ENCODE measurements at places on chromosomes 5 and 9.

- ATAC-seq, result no peak
These were observed 163.6 kb upstream of the SEMA6A start for GRCh38 chr5:116738239-116738614.

DNA sequence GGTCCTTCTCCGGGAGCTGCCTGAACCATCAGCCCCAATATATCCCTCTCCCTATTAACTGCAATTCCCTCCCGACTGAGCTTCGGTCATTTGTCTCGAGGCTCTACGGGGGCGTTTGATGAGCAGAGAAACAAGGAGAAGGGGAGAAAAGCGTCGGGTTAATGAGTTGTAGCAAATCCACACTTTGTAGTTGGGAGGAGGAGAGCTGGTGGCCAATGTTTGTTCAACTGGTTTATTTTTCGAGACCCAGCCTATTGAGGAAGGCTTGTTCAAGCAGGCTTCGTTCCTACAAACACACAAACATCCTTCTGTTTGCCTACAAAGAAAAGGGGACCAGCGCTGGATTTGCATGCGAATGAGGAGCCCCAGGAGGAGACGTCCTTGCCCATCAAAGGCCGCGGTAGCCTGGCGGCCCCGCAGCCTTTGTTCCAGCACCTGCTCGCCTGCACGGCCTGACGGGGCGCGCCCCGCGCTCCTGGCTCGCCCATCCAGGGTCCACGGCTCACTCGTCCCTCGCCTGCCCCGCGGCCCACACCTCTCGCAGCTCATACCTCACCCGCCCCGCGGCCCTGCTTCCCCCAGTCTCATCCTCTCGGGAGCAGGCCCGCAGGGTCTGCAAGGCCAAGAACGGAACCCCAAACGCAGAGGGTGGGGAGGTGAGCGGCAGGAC is 4.6 kb downstream of the FOXD1 start:
- ATAC-seq, result no peak

DNA sequence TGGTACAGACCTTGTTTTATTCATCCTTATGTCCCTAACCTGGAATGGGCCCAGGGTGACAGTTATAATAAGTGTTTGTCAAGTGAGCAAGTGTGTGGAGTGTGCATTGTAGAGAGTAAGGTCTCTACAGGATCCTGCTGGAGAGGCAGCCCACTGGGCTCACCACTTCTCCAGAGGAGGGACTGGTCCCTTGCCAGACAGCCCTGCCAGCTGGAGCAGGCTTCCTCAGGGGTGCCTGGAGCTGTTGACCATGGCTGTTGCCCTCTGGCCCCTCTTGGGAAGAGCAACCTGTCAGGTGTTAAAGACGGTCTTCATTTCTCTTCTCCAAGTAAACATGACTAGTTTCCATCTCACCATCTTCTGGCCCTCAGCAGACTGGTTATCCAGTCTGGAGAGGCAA is 20.0 kb downstream of the IRF1 start:
- no peak for ATAC-seq

DNA sequence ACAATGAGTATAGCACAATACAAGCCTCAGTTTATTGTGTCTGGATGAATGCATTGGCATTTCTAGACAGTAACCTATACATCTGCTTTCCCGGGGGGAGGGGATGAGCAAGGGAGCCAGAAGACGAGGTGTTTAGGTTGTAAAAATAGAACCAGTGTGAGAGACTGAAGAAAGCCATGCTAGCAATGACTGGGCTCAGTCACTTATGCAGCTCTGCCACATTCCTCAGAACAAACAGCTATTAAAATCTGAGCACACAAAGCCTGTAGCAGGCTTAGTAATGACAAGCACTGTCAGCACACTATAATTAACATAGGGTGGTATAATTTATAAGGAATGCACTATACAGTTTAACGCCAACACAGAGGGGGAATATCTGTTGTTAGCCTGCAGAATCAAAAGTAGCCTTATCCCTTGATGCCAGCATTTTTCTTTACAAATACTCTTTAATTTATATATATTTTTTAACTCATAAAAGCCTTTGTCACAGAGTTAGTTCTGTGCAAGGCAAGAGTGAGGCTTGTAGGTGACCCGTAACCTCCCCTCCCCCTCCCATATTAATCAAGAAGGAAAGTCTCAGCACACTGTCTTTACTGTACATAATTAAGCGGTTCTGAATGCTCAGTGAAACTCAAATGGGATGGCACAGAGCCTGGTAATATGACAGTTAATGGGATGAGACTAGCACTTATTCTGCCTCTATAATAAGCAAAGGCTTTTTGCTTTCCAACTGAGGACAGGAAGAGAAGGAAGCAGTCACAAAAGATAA is 295.4 kb downstream of the CSNK1G3 start:
- ATAC-seq, result peak; percentile 68

DNA sequence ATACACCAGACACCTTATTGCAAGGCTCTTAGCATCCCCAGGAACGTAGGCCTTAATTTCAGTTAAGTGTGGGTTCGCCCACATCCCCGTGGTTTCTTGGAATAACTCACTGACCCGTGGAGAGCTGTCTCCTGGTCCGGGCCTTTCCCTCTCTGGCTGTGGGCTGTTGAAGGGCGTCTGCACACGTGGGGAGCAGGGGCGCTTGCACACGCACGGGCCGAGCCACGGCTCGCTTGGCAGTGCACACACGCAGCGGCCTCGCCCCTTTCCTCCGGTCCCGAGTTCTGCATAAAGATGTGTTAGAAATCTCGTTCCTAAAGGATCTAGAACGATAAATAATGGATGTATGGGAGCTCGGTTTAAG is 141.9 kb downstream of the PBX3 start:
- peak; percentile 50 for ATAC-seq

DNA sequence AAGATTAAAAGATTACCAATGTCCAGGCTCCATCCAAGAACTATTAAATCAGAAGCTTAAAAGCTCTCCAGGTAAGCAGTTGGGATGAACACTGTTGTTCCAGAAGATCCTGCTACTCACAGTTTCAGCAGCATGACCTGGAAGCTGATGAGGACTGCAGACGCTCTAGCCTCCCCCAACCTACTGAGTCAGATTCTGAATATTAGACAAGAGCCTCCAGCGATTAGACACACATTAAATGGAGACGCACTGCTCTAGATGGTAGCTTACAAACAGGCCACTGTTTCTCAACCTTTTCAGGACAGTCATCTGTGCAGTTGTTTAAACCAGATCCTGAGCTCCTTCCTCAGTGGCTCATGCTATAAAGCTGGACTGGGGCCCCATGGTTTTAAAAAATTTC is 54.3 kb downstream of the MTMR12 start:
- no peak for ATAC-seq

GRCh38 chr5:172868924-172869591 is 35.0 kb downstream of the ERGIC1 start:
- ATAC-seq, result peak; percentile 26

- no peak for ATAC-seq
These were observed 403.1 kb upstream of the WWC1 start for GRCh38 chr5:167888393-167888792.

DNA sequence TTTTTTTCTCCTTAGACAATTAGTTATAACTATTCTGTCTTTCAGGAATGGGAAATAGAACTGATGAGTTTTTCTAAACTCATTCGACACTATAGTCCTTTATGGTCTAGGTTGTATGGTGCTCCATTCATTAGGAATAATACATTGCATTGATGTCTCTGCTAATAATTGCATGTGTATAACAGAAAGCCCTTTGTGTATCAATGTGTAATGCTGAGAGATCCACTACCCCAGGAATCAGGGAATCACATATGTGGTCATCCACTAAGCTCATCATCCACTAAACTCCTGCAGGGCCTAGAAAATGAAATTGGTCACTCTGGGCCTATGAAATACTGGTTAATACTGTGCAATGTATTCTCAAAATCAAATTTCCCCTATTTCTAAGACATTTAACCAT is 242.0 kb upstream of the CDH18 start:
- ATAC-seq, result no peak

- ATAC-seq, result no peak
These were observed 73.0 kb upstream of the STARD4 start for GRCh38 chr5:111585291-111585690.

- no peak for ATAC-seq
These were observed 129.4 kb upstream of the GPR151 start for GRCh38 chr5:146645342-146645741.

GRCh38 chr5:74107899-74108298 is 481.9 kb downstream of the ARHGEF28 start:
- ATAC-seq, result no peak

DNA sequence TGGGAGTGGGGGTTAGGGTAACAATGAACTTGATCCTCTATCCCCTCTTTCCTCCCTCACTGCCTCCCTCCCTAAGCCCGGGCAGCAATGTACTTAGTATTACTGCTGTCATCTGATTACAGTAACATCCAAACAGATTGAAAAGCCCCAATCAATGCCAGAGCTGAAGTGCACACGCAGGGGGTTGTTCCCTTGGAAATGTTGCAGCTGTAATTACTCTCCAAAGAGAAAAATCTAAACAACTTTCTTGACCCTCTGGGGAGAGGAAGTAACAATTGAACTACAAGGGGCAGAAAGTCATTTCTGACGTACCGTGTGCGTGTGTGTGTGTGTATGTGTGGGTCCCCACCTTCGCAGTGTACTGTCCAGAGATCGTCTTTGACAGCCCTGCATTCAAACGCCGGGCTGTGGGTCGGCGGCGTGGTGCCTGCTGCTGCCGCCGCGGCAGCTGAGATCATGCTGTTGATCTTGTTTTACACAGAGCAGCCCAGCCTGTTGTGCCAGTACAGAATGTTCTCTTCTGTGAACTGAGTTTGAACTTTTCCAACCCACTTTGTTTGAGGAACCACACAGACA is 66.0 kb upstream of the KLF9 start:
- peak; percentile 83 for ATAC-seq

DNA sequence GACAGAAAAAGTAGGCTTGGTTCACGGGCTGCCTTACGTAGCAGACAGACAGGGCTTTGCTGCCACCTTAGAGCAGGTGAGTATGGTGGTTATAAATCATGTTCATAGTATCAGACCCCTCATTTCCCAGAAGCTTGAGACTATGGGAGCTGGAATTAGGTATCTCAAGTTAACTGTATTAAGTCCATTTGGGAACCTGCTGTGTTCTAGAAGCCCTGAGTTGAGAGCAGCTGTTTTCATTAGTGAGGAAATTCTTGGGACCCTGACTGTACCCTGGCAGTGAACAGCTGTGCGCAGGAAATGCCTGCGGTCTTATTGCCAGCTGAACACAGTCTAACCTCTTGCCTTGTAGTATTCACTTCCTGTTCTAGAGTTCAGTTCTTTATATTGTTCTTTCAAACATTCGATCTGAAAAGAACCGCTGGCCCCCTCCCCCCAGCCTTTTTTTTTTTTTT is 29.8 kb downstream of the UGCG start:
- ATAC-seq, result no peak

DNA sequence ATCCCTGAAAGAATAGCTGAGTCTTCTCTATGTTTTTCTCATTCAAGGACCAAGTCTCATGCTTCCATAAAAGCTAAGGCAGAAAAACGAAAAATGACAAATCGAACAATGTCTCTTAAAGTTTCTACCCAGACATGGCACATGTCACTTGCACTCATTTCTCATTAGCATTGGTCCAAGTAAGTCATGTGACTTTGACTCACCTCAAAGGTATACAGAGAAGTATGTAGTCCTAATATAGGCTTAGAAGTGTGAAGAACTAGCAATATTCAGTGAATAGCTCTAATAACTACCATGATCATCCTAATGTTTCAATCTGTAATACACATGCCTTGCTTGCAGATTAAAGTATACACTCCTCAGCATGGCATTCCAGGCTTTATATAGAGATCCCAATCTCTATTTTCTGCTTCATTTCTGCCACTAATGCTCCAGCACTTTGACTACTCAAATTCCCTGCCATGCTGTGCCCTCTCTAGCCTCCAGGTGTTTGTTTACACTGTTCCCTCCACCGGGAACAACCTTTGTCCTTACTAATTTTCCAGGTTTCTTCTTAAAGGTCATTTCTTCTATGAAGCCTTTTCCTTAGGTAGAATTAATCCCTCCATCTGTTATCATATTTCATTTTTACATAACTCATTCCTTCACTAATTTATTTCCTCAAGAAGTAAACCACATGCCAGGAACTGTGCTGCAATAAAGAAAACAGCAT is 98.9 kb downstream of the CEMIP2 start:
- no peak for ATAC-seq

DNA sequence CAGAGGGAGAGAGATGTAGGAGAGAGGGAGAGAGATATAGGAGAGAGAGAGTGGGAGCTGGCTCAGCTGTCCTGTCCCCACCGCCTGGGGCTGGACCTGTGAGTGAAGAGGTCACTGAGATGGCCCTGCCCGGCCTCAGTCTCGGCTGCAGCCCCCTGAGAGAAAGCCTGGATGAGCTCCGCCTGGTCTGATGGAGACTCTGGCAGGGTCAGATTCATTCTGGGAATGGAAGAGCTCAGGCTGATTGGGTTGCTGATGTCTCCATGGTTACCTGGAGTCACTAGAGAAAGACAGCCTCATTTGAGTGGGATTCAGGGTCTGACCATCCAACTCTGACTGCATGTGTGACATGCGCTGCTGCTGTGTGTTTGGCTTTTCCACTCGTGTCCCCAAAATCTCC is 27.1 kb upstream of the SEMA4D start:
- ATAC-seq, result peak; percentile 95

GRCh38 chr5:40655138-40655537 is 24.6 kb upstream of the PTGER4 start:
- no peak for ATAC-seq

DNA sequence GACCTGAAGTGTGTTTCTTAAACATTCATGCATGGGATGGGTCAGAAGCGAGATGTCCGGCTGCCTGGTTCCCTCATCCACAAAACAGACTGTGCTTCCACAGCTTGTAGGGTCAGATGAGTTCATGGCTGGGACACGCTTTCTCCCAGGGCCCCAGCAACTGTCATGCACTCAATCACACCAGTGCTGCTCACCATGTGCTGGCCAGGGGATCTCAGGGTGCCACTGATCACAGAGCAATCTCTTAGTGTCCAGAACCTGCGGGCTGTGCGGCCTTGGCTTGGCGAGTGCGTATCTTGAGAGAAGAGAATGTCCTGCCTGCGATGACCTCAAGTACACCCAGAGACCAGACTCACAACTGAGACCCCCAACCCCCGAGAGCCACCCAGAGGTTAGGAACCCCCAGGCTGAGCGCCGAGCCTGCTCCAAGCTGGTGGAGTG is 26.0 kb upstream of the FCN2 start:
- ATAC-seq, result no peak

GRCh38 chr9:135400496-135400895 is 79.1 kb upstream of the PPP1R26 start:
- no peak for ATAC-seq

GRCh38 chr5:179780362-179780761 is 13.4 kb upstream of the LTC4S start:
- ATAC-seq, result no peak

- ATAC-seq, result no peak
These were observed 115.8 kb upstream of the KIF2A start for GRCh38 chr5:62190173-62190572.

GRCh38 chr5:89128906-89129625 is 246.1 kb upstream of the MEF2C start:
- no peak for ATAC-seq

All from motor neuron (in vitro differentiated cells).